ENCODE measurements at places on chromosomes 2 and 18.

DNA sequence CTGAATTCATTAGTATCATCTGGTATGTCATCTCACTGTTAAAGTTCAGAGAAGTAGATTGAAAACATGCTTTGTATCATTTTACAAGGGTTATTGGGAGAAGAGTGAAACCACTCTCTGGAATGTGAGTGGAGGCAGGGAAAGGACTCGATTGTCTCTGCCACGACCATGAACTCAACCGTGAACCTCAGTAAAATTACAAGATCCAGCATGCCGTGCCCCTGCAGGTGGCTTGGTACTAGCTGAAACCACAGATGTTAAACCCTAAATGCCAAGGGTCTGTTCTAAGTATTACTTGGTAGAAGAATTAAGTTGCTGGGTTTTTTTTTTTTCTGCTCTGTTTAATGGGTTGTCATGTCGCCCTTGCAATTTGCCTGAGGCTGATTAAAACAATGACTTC lies 197.2 kb downstream of the MYO3B start:
- no peak for DNase-seq

GRCh38 chr2:138475277-138475776 lies 26.2 kb upstream of the SPOPL start:
- DNase-seq = no peak

DNA sequence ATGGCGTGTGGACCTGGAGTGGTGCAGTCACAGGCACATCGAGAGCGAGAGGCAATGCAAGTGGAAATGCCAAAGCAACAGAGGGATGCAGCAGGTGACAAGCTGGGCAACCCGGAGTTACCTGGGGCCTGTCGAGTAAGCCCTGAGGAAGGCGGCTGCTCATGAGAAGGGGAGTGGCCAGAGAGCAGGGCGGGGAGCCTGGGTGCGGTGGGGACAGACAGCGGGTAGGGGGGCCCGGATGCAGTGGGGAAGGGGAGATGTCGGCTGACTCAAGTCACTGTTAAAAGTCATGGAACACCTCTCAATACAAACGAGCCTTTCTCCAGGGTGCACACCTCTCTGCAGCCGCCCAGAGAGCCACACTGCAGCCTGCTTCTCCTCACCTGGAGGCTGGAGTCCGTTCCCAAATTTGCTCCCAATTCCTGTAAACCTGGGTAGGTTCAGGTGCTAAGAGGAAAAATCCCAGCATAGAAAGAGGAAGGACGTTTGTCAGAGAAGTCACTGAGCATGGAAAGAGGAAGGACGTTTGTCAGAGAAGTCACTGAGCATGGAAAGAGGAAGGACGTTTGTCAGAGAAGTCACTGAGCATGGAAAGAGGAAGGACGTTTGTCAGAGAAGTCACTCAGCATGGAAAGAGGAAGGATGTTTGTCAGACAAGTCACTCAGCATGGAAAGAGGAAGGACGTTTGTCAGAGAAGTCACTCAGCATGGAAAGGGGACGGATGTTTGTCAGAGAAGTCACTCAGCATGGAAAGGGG lies 71.7 kb upstream of the TWIST2 start:
- DNase-seq = no peak

- DNase-seq = no peak
Measured at GRCh38 chr18:55012008-55012407, 52.7 kb upstream of the CCDC68 start.

- peak; percentile 11 for DNase-seq
Measured at GRCh38 chr2:75162897-75163296, 36.4 kb downstream of the TACR1 start.

GRCh38 chr2:449246-450067 lies 161.6 kb upstream of the ALKAL2 start:
- no peak for DNase-seq
